ENCODE measurements at places on chromosomes 3 and 15.

- H3K36me3 ChIP-seq = no peaks in the 10 kb centered on the region
- H3K27ac ChIP-seq = no peak overlapping the region
- H3K4me1 ChIP-seq = no peaks in the 10 kb centered on the region
- H3K4me3 ChIP-seq = no peak overlapping the region
Observed at GRCh38 chr3:129984125-129984524, 9.6 kb downstream of the TRH start.

- H3K36me3 ChIP-seq = no peaks in the 10 kb centered on the region
- H3K27ac ChIP-seq = no peak overlapping the region
- no peaks in the 10 kb centered on the region for H3K27me3 ChIP-seq
- DNase-seq = no peak
- 0 out of 2 replicates have a peak, but pooled peaks cover 2% of the 10 kb centered on the region for H3K4me1 ChIP-seq
Observed at GRCh38 chr15:58551764-58552504, 120.1 kb downstream of the LIPC start.

DNA sequence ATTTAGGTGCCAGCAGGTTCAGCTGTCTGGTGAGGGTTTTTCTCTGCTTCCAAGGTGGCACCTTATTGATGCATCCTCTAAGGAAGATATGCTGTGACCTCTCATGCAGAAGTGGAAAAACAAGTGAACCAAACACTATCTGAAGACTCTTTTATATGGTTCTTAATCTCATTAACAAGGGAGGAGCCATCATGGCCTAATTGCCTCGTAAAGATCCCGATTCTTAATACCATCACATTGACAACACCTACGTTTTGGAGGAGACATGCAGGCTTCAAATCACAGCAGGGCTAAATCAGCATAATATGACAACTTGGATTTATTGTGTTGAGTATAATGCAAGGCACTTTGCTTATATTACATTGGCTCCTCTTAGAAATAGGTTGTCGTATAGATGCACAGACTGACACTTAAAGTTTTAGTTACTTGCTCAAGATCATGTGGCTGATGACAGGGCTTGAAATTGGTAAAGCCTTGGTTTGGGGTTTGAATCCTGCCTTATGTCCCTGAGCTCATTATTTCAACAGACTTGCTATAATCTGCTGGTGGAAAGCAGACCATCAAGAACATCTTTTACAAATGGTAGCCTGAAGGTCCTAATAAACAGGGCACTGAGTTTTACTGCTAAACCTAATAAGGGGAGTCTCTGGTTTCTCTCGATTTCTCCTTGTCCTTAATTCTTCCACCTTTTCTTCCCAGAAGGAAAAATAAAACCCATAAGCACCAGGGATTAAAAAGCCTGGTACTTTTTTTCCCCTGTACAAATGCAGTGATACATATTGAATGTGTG is 88.2 kb downstream of the PTPRG start:
- H3K36me3 ChIP-seq = no peaks in the 10 kb centered on the region
- H3K27ac ChIP-seq = no peak overlapping the region
- no peaks in the 10 kb centered on the region for H3K4me1 ChIP-seq
- no peak for DNase-seq

DNA sequence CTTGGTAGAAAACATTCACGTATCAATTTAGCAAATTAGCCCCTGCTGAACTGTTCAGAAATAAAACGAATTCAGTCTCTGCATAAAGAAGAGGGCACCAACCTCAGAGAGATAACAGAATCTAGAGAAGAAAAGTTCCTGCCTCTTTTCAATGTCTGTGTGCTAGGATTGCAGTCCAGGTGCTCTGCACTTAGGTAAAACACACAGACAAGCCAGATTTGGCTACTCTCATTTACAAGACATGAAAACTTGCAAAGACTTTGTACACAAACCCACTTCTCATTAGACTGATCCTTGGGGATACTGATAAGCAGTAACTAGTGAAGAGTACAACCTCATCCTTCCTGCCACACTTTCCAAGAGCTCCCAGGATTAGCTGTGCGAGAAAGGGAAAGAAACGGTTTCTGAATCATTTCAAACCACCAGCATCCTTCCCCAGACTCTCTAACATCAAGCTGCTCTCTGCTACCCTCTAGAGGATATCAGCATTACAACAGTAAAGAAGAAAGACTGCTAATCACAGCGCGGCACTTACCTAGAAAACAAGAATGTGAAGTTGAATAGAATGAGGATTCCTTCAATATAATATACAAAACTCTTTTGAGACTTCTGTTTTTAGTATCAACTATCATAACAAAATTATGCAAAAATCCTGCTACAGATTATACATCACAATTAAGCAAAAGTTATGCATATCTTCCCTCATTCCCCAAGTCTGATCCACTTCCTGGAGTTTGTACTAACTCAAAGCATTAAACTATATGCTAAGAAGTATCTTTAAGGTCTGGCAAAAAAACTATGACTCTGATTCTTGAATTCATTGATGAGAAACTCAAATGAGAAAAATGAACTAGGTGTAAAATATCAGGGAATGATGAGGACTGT is 306.4 kb downstream of the MAGI1 start:
- no peaks in the 10 kb centered on the region for H3K36me3 ChIP-seq
- no peaks in the 10 kb centered on the region for H3K27me3 ChIP-seq
- no peak overlapping the region for H3K4me3 ChIP-seq

GRCh38 chr3:52845157-52845556 is 10.3 kb upstream of the MUSTN1 start:
- H3K4me1 ChIP-seq = no peaks in the 10 kb centered on the region
- H3K27ac ChIP-seq = no peak overlapping the region
- H3K27me3 ChIP-seq = no peaks in the 10 kb centered on the region
- DNase-seq = no peak
- peaks cover 3% of the 10 kb centered on the region for H3K36me3 ChIP-seq
- H3K4me3 ChIP-seq = no peak overlapping the region

DNA sequence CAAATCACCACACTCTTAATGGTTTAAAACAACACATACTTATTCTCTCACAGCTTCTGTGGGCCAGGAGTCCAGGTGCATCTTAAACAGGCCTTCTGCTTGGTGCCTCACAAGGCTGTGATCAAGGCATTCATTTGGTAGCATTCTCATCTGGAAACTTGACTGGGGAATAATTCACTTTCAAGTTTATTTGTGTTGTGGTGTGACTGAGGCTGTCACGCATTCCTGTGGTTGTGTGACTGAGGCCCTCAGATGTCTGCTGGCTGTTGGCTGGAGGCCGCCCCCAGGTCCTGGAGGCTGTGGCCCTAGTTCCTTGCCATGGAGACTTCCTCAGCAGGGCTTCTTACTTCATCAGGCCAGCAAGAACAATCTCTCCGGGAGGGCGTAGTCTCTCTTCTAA is 16.9 kb upstream of the FAM3D start:
- DNase-seq = no peak
- no peaks in the 10 kb centered on the region for H3K27me3 ChIP-seq
- no peak overlapping the region for H3K27ac ChIP-seq
- no peak overlapping the region for H3K4me3 ChIP-seq
- no peaks in the 10 kb centered on the region for H3K36me3 ChIP-seq
- no peaks in the 10 kb centered on the region for H3K4me1 ChIP-seq

GRCh38 chr3:48661501-48662144 is 1.1 kb downstream of the CELSR3 start:
- peak overlapping the region; percentile 48 for H3K4me3 ChIP-seq
- DNase-seq = no peak
- H3K4me1 ChIP-seq = peaks cover 6% of the 10 kb centered on the region
- H3K27me3 ChIP-seq = no peaks in the 10 kb centered on the region

DNA sequence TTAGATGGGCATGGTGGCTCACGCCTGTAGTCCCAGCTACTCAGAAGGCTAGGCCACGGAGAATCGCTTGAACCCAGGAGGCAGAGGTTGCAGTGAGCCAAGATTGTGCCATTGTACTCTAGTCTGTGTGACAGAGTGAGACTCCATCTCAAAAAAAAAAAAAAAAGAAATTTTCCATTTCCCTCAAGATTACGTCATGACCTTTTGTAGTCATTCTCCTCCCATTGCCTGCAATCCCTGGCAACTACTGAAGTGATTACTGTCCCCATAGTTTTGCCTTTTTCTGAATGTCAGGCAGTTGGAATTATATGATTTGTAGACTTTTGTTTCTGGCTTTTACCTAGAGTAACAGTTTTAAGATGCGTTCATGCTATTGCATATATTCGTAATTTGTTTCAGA is 28.0 kb downstream of the WDR76 start:
- no peak for DNase-seq
- no peak overlapping the region for H3K4me3 ChIP-seq
- H3K36me3 ChIP-seq = peaks cover 2% of the 10 kb centered on the region
- H3K27me3 ChIP-seq = no peaks in the 10 kb centered on the region
- H3K27ac ChIP-seq = no peak overlapping the region

GRCh38 chr3:193711964-193712598 is 119.1 kb downstream of the OPA1 start:
- H3K27ac ChIP-seq = no peak overlapping the region
- DNase-seq = no peak
- H3K4me3 ChIP-seq = no peak overlapping the region

DNA sequence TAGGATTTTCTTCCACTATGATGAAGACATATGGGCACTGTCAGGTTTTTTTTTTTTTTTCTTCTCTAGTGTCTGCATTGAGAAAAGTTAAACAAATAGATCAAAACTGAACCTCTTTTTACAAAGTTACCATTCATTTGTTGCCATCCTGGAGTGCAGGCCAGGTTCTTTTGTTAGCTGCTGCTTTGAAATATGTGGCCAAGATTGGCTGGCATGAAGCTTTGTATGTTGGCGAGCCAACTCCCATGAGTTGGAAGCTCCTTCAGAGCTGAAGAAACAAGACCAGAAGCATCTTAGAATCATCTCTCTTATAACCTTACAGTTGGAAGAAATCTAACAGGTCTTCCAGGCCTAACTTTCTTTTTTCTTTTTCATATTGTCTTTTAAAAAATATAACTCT is 346.5 kb downstream of the THSD4 start:
- H3K27ac ChIP-seq = no peak overlapping the region
- DNase-seq = no peak
- H3K27me3 ChIP-seq = no peaks in the 10 kb centered on the region
- H3K4me1 ChIP-seq = no peaks in the 10 kb centered on the region

- no peak overlapping the region for H3K4me3 ChIP-seq
- H3K27ac ChIP-seq = no peak overlapping the region
- H3K36me3 ChIP-seq = no peaks in the 10 kb centered on the region
- no peaks in the 10 kb centered on the region for H3K4me1 ChIP-seq
- no peak for DNase-seq
- H3K27me3 ChIP-seq = no peaks in the 10 kb centered on the region
Observed at GRCh38 chr3:153290268-153291015, 128.4 kb downstream of the RAP2B start.

- H3K36me3 ChIP-seq = no peaks in the 10 kb centered on the region
- peaks cover 2% of the 10 kb centered on the region for H3K4me1 ChIP-seq
- no peak overlapping the region for H3K27ac ChIP-seq
- DNase-seq = no peak
- no peaks in the 10 kb centered on the region for H3K27me3 ChIP-seq
- H3K4me3 ChIP-seq = no peak overlapping the region
Observed at GRCh38 chr3:78481050-78481449, 1286.7 kb downstream of the ROBO1 start.

DNA sequence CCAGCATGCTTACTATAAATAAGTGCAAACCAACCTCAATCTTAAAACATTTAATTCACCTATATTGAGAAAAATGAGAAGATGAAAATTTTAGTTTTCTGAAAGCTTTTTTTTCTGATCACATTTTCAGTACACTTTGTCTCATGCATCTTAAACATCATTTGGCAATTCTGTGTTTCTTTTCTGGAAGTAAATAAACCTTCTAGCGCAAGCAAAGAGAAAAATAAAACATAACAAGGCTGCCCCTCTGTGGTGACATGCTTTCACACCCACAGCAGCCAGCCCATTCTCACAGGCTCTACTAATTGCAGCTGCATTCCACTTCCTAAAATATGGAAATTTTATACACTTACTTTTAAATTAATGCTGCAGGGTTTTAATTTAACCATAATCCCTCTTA is 90.1 kb downstream of the NEK10 start:
- H3K27ac ChIP-seq = no peak overlapping the region
- no peaks in the 10 kb centered on the region for H3K27me3 ChIP-seq
- no peak overlapping the region for H3K4me3 ChIP-seq
- no peaks in the 10 kb centered on the region for H3K4me1 ChIP-seq

DNA sequence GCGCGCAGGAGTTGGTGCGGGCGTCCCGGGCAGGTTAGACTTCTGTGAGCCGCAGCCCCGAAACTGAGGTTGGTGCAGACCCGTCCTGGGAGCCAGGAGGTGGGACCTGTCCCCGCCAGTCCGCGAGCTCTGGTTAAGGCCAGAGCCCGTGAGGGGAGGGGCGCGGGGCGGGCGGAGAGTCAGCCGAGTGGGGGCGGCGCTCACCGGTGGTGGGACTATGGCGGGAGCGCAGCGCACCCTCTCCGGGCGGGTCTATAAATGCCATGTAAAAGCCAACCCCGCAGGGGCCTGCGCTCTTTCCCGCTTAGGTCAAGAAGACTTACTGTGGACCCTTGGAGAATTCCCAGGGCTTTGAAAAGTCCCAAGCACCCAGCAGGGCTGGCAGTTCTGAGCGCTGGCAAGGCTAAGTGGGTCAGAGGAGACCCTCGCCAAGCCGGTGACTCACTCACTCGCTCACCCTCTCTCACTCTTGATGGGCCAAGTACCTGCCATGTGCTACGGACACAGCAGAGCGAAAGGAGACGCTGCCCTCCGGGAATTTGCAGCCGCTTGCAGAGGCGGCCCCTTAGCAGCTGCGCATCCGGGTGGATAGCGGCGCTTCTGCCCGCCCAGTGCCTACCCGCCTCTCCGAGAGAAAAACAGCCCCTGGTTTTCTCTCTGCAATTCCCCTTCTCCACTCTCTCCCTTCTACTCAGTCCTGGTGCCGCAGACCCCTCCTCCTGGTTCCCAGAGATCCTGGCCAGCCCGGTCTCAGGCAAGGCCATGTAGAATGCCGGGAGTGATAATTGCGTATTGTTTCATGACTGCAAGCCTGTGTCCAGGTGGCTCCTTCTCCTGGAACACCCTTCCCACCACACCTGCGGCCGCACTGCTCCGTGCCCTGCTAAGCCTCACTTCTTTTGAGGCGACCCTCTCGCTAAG is at the start of gene ALDH1L1:
Gene ALDH1L1, minus strand, starts transcription at position 110 of the 921 bp plus-strand sequence. CDS start 19,607 bp downstream, outside the sequence.
- H3K27me3 ChIP-seq = peaks cover 9% of the 10 kb centered on the region
- peak within 1 kb of the TSS; percentile 48 for H3K4me3 ChIP-seq
- no peaks in the 10 kb centered on the region for H3K4me1 ChIP-seq
- no peaks in the 10 kb centered on the region for H3K36me3 ChIP-seq

GRCh38 chr3:114624571-114625181 is 330.8 kb downstream of the TIGIT start:
- H3K27me3 ChIP-seq = no peaks in the 10 kb centered on the region
- no peaks in the 10 kb centered on the region for H3K36me3 ChIP-seq
- no peak overlapping the region for H3K4me3 ChIP-seq
- no peaks in the 10 kb centered on the region for H3K4me1 ChIP-seq

DNA sequence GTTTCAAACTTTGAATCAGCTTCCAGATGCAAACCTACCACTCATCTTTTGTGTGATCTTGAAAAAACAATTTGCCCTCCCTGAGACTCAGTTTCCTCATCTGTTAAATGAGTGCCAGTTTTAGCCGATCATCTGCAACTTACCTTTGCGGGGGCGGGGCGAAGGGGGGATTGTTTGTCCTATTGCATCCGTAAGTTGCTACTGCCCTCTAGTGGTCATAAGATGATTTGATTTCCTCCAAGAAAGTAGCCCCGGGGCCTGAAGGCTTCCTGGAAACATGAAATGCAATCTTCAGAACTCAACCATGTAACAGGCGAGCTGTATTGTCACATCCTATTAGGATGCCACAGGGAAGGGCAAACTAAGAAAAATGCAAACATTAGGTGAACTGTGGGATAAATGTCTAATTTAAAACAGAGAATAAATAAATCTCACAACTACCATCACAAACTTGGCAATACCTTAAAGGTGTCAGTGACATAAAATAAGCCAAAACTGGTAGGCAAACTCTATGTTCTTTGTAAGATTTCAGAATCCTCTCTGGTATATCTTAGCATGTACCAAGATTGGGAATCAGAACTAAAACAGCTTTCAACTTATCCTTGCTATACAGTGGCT is 63.5 kb upstream of the CLDN18 start:
- no peak overlapping the region for H3K27ac ChIP-seq
- H3K36me3 ChIP-seq = no peaks in the 10 kb centered on the region
- peak; percentile 64 for DNase-seq
